Natural killer cell treated with Interleukin-12 subunit alpha and Interleukin-12 subunit beta and Interleukin-15 and Interleukin-18, amount 100 ng/mL, for 72 hours (primary cell): ENCODE measurements at places on chromosomes 4 and X.

DNA sequence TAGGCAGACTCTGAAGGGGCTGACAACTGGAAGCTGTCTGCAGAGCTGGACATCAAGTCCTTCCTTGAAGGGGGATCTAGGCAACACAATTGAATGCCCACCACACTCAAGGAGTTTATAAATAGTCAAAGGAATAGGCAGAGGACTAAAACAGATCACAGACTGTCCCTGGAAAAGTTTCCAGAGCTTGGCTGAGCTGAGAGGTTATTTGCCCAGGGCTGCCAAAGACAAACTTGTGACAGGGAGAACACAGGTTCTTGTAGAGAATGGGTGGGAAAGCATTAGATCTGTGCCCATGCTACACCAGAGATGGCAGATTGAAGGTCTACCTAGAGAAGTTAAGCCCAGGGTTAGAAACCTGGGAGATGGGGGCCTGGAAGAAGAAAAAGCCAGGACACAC, 344.6 kb downstream of the MID1IP1 start:
- DNase-seq = no peak

- no peak for DNase-seq
These were observed 592.4 kb downstream of the ACTRT1 start for GRCh38 chrX:127459790-127460189.

DNA sequence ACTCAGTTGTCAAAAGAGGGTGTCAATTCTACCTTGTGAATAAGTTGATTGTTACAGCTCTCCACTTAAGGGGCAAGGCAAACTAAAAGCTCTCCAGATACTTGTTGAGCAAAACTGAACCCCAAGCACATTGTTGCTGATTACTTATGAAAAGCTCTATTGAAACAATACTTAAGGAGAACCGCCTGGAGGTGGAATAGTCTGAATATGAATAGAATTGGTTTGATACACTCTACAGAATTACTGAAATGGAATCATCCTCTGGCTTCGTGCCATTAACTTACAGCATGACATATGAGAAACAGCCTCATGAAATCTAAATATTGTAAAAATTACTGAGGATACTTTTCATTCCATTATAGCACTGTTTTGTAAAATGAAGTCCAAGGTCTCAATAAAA, 127.0 kb upstream of the SH3RF1 start:
- no peak for DNase-seq

- no peak for DNase-seq
These were observed 111.8 kb upstream of the MAP3K15 start for GRCh38 chrX:19627081-19627480.

DNA sequence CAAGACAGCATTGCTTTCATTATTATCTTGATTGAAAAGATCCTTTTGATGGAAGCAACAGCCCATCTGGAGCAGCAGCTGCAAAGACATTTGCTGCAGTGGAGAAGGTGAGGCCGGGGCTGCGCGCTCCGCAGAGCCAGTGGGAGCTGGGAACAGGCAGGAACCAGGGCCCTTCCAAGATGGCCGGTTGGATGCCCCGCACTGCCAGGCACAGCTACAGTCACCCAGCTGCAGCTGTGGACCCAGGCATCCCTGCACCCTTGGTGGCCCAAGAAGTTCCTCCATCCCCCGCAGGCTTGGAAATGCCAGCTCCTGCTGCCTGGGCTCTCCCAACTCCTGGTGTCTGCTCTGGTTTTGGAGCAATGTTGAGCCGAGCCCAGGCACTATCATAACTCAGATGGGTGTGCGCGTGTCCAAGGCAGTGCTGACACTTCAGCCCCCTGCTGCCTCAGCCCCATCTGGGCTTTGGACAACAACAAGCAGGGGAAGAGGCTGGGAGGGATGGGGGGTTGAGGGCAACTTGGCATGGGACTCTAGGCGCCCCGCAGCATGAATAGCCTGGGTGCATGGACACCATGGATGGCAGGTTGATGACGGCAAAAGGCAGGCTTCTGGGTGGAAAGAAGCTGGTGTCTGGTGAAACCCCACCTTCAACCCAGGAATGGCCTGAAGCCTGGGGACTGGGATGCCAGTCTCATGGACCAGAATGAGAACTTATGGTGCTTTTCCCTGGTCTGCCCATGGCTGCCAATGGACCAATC, 371.8 kb downstream of the FSTL5 start:
- DNase-seq = no peak

DNA sequence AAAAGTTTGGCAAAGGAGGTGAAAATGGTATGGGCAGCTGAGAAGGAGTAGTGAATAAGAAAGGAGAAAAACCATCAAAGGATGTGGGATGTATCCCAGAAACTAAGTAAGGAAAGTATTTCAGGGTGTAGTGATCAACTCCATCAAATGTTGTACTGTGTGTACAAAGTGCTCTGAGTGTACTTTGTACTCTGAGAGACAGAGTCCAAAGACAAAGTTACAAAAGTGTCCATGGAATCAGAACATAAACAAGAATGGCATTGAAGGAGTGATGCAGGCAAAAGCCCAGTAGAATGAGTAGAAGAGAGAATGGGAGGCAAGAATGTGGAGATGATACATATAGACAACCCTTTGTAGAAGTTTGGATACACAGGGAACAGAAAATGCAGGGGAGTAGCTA, 12.3 kb upstream of the PGRMC1 start:
- no peak for DNase-seq

- no peak for DNase-seq
These were observed 81.7 kb upstream of the CHRDL1 start for GRCh38 chrX:110877326-110877725.

DNA sequence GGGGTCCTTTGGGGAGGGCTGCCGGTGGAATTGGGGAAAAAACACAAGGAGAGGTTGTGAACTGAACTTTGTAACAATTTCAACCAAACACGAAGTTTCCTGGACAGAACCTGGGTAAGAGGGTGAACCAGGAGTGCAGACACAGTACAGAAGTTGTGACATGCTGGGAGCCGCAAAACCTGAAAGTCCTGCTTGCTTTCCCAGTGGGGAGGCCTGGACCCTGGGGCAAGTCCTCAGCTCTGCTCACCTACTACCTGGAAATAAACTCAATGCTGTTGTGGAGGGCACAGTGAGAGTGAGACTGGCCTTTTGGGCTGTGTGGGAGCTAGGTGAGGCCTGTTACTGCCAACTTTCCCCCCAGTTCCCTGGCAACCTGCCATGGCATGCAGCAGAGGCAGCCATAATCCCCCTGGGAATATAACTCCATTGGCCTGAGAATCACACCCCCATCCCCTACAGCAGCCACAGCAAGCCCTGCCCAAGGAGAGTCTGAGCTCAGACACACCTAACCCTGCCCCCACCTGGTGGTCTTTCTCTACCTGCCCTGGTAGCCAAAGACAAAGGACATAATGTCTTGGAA, 162.8 kb downstream of the THOC2 start:
- DNase-seq = no peak

DNA sequence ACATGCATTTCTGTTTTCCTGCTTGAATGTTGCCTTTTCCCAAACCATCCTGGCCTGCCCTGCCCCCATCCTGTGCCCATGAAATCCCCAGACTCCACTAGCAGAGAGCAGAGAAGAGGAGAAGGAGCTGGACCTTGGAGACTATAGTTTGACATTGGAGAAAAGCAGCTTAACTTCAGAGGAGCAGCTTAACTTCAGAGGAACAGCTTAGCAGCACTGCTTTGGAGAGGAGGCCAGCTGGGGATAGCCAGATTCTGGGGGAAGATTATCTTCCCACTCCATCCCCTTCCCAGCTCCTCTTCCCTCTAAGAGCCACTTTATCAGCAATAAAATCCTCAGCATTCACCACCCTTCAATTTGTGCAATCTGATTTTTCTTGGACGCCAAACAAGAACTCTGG, 443.0 kb downstream of the PCDH10 start:
- DNase-seq = no peak
